Stimulated activated CD4-positive, alpha-beta T cell treated with anti-CD3 and anti-CD28 coated beads, Interleukin-15, amount 100 ng/mL, for 1 hour (primary cell): ENCODE measurements at places on chromosomes 2 and 18.

- DNase-seq: no peak
Observed at GRCh38 chr18:22346953-22347605, 70.6 kb downstream of the CTAGE1 start.

DNA sequence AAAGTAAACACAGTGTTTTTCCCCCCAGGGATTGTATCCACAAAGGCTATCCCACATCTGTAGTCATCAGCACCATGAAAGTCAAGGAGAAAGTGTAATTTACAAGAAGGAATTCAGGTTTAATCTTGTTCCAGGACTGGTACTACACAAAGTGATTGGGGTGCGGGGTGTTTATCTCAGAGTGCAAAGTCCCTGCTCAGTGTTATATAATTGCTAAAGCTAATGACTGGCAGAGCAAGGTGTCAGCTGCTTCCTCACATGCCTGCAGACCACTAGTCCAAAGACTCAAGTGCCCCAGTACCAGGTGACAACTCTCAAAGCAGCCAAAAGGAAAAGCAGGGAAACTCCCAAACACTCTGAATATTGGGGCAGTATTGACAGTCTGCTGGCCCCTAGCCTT lies 40.4 kb upstream of the PDCL3 start:
- DNase-seq: no peak

GRCh38 chr2:120343100-120343432 lies 2.9 kb upstream of the INHBB start:
- no peak for DNase-seq

DNA sequence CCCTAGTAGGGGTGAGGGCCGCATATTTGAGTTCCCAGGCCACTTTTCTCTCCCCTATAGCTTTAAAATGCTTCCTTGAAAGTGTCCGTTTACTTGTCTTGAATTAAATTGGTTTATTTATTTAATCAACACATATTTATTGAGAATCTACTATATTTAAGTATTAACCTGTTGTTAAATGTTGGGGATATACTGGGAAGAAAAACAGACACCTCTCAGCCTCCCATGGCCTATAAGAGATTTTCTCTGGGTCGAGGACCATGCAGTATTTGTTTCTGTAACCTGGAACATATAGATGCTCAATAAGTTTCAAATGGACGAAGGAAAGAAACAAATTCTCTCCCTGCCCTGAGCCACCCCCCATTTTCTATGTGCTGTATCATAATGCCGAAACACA lies 98.6 kb downstream of the INSIG2 start:
- DNase-seq: no peak

GRCh38 chr2:12704378-12704777 lies 12.4 kb upstream of the TRIB2 start:
- no peak for DNase-seq

GRCh38 chr2:17634997-17635396 lies 94.5 kb downstream of the VSNL1 start:
- DNase-seq: no peak

GRCh38 chr2:165240916-165241315 lies 1.7 kb downstream of the SCN2A start:
- no peak for DNase-seq

- DNase-seq: no peak
Observed at GRCh38 chr2:44107974-44108373, 60.7 kb upstream of the PPM1B start.

GRCh38 chr18:49638891-49639557 lies 77.2 kb downstream of the LIPG start:
- no peak for DNase-seq

GRCh38 chr2:174335254-174335987 lies 667 bp downstream of the SP9 start:
- no peak for DNase-seq

DNA sequence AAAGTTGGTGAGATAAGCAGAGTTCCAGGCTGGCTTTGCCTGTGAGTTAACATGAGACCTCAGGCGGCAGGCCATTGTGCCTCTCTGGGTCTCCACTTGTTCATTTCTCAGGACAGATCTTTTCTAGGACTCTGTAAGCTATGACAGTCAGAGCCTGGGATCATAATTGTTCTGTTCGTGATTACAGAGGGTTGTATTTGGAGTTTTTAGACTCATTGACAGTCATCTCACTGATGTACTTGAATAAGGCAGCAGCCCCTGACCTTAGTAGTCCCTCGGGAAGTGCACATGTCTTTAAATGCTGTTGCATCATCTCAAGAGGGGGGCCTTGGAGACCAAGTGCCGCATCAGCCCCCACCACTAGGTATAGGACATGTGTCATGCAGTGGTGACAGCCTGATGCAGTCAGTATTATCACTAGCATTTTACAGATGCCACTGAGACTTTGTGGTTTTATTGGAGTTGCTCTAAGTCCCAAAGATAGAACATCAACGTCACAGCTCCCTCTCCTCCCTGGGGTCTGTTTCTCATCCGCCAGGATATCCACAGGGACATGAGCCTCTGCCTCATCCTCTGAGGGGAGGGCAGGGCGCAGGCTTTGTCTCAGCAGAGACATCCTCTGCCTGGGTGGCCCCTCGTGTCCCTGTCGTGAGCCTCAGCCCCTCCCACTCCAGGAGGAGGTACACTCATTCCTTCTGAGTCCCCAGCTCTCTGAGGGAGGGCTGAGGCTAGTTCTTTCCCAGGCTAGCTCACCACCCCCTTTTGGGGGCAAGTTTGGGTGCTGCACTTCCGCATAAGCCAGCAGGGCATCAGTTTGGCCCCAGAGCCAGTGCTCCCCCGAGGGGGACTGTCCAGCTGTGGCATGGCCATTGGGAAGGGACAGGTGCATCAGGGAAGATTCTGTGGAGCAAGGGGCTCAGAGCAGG lies 14.1 kb downstream of the GLI2 start:
- no peak for DNase-seq

GRCh38 chr2:170886386-170886785 lies 42.7 kb upstream of the GORASP2 start:
- no peak for DNase-seq

- DNase-seq: no peak
Observed at GRCh38 chr2:20536619-20537422, 89.9 kb downstream of the RHOB start.

DNA sequence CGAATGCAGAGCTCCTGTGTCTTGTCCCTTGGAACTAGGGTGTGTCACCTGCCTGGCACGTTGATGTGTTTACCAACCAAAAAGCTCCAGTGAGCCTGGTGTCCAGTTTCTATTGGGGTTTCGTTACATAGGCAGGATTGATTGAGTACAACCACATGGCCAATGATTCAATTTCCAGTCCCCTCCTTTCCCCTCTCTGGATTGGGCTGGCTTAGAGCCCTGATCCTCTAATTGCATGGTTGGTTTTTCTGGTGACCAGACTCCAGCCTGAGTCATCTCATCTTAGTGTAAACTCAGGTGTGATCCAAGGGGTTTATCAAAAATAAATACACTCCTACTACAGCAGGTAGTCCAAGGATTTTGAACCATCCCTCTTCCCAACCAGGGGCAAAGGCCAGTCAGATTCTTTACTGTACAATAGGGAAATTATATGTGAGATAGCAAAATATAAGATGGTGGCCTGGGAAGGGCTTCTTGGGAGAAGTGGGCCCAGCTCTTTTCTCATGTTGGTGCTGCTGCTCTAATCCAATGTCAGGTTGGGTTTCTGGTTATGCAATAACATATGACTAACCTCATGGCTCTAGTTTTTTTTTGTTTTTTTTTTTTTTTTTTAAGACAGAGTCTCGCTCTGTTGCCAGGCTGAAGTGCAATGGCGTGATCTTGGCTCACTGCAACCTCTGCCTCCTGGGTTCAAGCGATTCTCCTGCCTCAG lies 64.7 kb upstream of the MGAT5 start:
- no peak for DNase-seq

DNA sequence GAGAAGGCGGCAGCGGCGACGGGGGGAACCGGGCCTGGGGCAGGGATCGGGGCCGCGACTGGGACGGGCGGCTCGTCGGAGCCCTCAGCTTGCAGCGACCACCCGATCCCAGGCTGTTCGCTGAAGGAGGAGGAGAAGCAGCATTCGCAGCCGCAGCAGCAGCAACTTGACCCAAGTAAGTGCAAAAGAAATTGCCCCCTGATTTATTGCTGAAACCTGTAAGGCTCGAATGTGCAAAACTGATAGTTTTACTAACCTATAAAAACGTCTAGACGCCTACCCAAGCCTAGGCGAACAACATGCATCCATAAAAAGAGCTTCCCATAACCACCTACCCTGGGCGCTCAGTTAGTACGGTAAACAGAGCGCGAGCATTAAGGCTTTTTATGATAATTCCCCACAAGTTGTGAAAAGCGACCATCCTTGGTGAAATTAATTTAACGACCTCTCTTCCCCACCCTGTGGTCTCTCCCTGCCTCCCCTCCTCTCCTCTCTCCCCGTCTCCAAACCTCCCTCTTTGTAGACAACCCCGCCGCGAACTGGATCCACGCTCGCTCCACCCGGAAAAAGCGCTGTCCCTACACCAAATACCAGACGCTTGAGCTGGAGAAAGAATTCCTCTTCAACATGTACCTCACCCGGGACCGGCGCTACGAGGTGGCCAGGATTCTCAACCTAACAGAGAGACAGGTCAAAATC lies 1.0 kb downstream of the HOXD9 start:
- DNase-seq: no peak
